ENCODE measurements at places on chromosomes 3 and 15.

DNA sequence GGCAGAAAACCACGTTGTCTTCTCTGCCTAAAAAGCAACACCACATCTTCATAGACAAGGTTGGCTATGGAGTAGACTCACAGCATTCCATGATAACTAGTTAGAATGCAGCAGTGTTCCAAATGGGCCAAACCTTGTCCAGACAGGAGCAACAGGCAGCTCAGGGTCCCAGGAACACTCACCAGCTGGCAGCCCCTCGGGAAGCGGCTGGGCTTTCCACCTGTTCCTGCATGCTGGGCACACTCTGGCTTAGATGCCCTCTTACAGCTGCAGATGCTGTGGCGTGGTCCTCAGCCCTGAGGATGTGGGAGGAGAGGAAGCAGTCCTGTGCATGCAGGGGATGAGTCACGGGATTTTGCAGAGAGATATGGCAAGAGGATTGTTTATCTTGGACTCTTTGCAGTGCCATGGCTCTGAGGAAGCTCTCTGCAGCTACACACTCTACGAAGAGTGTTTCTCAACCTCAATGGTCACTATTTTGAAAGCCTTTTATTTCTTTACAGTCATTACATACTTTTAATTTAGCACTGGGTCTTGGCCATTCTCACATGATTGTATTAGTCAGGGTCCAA is 11.3 kb downstream of the NRROS start:
- peak; percentile 67 for DNase-seq

DNA sequence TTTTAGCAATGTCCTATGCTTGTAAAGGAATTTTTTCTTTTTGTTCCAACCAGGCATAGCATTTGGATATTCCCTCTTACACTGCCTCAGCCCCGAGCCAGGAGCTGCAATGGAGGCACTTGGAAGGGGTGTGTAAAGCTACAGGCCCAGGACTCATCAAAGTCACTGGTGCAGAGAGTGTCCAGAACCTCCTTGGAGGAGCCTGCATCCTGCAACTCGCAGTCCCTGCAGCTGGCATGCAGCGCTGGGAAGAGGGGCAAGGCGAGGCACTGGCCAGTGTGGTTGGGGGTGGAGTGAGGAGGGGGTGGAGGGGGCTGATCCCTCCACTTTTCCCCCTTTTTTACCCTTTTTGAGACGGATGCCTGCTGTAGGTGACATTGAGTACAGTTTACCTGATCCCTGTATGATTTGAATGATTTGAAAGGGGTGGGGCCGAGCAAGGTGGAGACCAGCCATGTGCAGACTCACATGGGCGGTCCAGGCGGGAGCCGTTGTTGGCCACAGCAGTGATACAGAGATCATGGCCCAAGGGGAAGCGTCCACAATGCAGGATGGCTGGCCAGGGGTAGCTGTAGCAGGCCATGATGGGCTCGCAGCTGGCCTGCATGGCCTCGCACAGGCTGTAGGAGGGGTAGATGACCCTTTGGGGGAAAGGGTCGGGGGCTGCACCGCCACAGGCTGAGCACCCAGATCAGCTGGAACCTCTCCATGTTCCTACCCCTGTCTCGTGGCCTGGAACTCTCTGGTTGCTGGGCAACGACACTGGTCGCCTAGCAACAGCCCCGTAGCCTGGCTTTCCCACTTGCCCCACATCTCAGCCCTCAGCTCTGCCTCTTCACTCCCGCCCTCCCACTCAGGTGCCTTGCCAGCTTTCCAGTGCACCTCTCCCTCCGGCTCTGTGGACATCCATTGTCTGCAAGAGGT is 7.9 kb downstream of the P4HTM start:
- DNase-seq = peak; percentile 78

DNA sequence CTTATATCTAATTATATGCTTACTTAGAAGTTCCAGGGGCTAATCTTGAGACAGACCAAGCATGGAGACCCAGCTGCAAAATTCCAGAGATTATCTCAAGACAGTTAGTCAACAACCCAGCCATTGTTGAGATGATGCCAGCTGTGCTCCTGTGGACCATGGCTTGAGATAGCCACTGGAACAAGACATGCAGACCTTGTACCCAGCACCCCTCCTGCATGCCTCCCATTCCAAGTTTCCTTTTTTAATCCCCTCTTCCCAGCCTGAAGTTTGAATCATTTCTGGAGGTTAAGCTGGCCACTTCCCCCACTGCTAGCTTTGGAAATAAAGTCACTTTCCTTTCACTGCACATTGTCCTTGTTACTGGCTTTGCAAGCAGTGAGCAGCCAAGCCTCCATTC is 53.8 kb downstream of the IMPG2 start:
- DNase-seq = no peak

DNA sequence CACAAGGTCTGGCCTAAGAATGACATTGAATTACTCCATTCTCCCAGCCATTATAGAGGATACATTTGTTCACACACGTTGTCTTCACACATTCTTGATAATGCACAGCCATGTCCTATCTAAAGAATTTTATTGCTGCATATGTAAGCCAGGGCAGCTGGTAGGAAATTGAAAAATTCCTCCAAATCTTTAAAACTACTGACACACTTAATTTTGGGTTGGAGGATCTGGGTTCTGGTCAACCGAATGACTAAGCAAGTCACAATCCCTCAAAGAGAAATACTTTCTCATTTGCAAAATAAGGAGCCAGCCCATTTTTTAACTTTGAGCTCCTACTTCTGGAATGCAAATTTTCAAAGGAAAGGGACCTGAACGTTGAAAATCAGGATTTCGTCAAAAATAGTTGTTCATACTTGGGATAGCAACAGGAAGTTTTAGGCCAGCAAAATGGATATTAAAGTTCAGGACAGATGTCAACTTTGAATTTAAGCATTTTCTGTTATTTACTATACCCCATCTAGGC is 638.3 kb downstream of the NTRK3 start:
- DNase-seq = no peak

DNA sequence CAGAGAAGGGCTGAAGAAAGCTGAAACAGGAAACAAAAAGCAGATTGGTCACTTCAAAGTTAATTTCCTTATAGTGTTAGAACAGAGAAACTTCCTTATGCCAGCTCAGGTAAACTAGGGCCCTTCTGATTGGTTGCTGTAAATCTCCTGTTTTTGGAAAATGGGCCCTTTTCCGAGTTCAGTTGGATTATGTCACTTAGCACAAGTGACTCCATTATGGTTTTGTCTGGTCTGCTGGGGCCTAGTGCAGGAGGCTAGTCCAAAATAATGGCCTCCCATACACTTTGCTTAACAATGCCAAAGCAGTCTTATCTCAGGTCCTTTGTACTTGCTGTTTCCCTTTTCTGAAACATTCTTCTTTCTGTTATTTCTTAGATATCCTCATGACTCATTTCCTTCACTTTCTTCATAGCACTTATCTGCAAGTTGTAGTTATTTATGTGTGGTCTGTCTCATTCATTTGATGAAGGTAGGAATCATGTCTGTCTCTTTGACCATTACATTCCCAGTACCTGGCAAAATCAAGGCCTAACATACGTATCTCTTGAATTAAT is 7.7 kb upstream of the DCP1A start:
- no peak for DNase-seq

GRCh38 chr3:131485119-131485518 is 17.7 kb downstream of the MRPL3 start:
- DNase-seq = no peak

DNA sequence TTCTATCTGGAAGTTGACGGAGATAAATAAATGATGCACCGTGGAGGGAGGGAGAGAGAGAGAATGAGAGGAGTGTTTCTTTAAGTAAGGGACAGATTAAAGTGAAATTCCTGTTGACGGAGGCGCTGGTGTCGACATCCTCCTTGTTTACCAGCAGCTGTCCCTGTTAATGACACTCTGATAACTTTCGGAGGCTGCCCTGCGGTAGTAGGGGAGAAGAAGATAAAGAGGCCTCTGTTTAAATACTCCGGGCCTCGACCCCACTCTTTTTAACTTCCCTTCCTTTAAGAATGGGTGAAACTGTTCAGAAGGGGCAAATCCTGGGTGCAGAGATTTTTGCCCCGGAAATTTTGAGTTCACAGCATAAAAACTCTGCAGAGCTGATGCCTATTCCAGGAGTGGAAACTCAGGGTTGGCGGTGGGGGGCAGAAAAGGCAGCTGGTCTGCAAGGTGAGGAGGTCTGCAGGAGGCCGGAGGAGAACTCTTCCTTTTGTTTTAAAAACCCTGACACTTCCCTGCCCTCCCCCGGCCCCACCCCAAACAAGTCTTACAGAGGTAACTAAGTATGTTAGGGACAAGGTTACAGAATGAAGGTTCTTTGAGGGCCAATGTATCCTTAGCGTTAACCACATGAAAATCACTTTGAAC is 276.6 kb upstream of the NR2F2 start:
- DNase-seq = peak; percentile 72

DNA sequence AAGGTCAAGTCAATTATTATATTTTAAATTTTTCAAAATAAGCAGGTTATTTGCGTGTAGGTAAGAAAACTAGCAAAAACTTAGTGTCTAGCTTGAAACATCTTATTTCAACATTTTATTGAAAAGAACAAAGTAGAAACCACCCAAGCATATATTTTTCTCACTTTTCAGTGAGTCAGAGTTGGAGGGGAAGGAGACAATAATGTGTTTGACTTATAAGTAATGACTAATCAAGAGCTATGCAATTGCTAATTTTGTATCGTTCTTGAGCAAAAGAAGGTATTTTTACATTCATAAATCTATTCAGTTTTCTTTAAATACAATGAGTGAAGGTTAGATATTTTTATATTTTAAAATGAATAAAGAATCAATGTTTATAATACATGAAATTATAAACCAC is 54.4 kb upstream of the P2RY1 start:
- no peak for DNase-seq

DNA sequence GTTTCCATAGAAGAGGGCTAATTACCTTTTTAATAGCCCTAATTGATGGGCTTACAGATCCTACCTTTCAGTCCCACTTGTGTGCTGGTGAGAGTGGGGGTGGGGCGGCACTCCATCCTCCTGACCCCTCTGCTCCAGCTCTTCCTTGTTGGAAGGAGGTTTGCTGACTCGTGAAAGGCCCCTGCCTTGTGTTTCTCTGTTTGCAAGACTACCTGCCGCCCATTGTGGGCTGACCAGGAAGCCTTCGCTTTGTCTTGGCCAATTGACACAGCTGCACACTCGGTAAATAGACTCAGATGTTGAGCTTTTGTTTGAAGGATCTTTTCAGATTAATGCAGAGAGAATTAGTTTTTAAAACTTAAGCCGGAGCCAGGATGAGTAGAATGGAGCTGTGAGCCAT is 197.3 kb upstream of the HES1 start:
- DNase-seq = no peak

GRCh38 chr3:186053954-186054791 is 54.7 kb downstream of the ETV5 start:
- DNase-seq = no peak

- no peak for DNase-seq
Observed at GRCh38 chr3:71308836-71309235, 274.7 kb downstream of the FOXP1 start.

DNA sequence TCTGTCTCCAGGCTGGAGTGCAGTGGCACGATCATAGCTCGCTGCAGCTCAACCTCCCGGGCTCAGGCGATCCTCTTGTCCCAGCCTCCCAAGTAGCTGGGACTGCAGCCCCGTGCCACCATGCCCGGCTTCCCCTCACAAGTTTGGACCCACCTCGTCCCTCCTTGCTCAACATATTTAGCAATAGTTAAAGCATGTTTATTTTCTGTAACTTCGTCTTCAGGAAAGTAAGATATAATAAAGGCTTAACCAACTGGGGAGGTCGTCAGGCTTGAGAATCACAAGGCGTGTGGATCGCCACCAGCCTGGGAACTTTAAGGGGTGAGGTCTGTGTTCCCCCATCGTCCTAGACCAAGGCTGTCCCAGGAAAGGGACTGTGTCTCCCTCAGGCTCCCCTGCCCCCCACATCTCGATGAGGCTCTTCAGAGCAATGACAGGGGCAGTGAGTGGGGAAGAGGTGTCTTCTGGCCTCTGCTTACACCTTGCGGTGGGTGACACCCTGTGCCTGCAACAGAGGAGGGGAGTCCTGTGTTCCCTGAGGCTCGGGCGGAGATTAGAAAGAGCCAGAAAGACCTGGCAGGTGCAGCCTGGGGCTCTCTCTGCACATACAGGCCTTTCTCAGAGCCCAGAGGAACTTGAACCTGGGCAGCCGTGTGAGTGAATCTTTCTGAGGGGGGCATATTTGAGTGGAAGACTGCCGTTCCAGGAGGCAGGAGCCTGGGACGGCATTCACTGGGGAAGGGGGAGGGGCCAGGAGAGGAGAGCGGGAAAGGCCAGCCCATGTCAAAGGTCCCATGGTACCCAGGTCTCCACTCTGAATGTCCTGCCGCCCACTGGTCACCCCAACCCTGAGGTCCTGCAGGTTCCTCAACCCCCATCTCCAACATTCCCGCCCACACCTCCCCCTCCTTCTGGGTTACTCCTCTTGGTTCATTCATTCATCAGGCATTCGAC is 152.3 kb downstream of the SMAD6 start:
- DNase-seq = peak; percentile 32

DNA sequence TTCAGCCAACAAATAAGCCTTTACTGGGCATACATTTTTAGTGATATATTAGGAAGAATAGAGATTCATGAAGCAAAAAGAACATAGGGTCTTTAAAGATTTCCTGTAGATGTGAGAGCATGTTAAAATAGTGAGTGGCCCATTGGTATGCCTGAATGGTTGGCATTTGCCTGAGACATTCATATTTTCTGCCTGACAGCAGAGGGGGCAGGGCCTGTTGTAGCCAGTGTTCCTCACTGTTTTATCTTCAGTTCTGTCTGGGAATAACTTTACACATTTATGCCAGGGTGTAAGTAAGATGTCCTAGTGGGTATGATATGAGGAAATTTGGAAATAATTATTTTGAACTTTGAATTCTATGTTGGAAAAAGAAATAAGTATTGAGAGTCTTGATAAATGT is 704.7 kb upstream of the ARPP21 start:
- DNase-seq = no peak

GRCh38 chr3:23830869-23831484 is 25.2 kb downstream of the UBE2E1 start:
- DNase-seq = no peak

DNA sequence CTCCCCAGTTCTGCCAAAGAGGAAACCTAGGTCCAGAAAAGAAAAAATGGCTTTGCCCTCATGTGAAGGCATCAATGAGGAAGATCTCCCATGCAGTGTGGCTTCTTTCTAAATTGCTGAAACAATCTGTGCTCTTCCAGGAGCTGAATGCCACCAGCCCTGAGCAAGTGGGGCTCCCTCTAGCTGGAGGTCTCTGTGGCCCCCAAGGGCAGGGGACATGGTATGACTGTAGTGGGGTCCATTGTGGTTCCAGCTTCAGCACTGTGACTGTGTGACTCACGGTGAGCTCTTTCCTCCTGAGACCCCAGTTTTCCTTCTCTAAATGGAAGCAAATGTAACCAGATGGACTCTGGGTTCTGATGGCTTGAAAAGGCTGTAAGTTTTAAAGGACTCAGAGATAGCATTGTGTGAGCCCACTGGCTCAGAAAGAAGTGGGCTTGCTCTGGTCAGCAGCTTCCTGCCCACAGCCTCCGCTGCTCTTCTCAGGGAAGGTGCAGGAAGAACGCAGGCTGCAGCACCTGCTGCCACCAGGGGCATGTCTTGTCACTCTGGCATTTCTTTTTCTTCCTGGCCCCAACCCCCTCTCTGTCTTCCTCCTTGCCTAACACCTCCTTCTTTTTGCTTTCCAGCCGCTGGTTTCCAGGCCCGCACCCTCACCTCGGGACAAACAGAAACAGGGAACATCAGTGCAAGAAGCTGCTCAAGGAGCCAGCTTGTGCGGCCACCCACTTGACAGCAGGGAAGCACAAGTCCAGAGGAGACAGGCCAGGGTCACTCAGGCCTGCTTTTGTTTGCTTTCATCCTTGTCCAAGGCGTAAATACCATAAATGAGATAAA is 5.8 kb upstream of the CXCR6 start:
- DNase-seq = no peak
